ENCODE measurements at places on chromosomes 12 and 14.

- DNase-seq, result no peak
These were observed 4.4 kb upstream of the M6PR start for GRCh38 chr12:8953773-8954402.

GRCh38 chr12:57273516-57273915 lies 22.5 kb upstream of the STAC3 start:
- DNase-seq, result no peak

- DNase-seq, result no peak
These were observed 34.1 kb upstream of the STON2 start for GRCh38 chr14:81434230-81434629.

- DNase-seq, result no peak
These were observed 13.9 kb downstream of the MYL2 start for GRCh38 chr12:110906516-110906915.

GRCh38 chr12:10154145-10154496 lies 17.8 kb downstream of the OLR1 start:
- no peak for DNase-seq

Measured in stimulated activated CD4-positive, alpha-beta T cell treated with anti-CD3 and anti-CD28 coated beads, Interleukin-2, amount 100 ng/mL, for 48 hours (primary cell).